ENCODE measurements at places on chromosomes 4 and X. TPM values are rescaled to one million over a fixed set of nuclear protein-coding genes. Genes with fewer than 3 reads are reported as not detected.

GRCh38 chr4:174494726-174495125, 27.6 kb downstream of the HPGD start:
- DNase-seq, result no peak

DNA sequence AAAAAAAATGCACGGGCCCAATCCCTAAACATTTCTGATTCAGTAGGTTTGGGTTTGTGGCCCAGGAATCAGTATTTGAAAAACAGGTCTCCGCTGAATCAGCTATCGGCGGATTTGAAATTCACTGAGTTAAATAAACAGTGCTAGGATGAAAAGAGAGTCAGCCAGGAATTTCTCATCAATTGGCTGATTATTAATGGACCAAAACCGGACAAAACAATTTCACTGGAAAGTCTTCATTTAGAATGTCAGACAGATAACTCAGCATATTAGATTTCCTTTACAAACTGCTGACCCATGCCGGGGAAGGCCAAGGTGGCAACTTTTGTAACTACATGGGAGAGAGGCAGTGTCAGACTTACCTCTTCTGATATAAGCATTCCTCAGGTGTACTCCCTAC, 99.4 kb upstream of the LSM6 start:
- no peak for DNase-seq

DNA sequence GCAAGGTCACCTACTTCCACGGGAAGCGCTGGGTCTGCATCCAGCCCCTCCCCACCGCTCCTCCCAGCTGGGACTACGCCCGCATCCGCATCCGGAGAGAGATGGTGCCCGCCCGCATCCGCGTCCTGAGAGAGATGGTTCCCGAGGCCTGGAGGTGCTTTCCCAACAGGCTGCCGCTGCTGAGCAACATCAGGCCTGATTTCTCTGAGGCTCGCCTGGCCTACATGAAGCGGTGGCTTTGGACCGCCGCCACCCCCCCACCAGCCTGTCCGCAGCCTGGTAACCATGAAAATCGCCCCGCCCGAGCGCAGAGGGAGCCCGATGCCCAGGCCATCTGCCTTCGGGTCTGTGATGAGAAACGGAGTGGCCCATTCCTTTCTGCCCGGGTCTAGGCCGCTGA, 18.1 kb downstream of the CLTRN start:
- no peak for DNase-seq

DNA sequence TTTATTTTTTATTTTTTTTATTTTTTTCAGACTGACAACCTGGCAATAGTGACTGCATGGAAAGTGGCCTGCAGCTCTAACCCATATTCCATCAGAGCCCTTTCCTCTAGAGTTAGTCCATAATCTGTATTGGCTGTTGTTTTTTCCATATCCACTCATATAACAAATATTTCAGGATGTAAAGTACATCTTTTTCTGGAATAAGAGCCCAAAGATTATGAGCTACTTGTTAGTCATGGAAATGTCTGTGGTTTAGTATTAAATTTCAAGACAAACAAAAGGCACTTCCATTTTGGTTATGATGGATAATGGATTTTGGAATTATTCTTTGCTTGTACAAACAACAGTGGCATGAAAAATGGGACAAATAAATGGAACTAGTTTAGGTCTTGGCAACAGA, 296.0 kb upstream of the HS3ST1 start:
- DNase-seq, result no peak

GRCh38 chr4:162010362-162010761, 153.4 kb downstream of the FSTL5 start:
- DNase-seq, result no peak

DNA sequence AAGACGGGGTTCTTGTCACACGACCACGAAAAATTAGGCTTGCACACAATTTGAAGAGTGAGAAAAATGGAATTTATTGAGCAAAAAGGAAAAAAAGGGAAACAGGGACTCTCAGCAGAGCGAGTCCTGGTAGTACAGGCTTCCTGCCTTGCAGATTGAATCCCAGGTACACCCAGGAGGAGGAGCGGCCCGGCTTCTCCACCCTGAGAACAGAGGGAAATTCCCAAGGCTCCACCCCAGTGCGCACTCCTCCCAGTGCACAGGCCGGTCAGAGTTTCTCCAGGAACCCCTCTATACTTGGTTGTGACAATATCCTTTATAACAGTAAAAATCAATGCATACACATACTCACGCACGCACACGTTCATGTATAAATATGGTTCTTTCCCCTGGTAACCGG, 22.0 kb downstream of the SLC4A4 start:
- DNase-seq, result no peak

- no peak for DNase-seq
These were observed 33.5 kb downstream of the CTBP1 start for GRCh38 chr4:1215141-1216075.

DNA sequence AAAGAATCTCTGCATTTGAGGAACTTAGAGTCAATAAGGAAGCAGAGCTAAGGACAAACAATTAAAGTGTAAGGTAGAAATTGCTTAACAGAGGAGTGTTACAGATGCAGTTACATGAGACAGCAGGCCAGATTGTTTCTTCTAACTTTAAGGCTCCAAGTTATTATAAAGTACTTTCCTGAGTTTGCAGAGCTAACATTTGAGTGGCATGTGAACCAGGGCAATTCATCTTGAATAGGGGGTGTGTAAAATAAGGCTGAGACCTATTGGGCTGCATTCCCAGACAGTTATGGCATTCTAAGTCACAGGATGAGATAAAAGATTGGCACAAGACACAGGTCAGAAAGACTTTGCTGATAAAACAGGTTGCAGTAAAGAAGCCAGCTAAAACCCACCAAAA, 7.6 kb upstream of the LNX1 start:
- DNase-seq, result no peak

- DNase-seq, result no peak
These were observed 76.7 kb downstream of the CLCN5 start for GRCh38 chrX:49999087-49999486.

- DNase-seq, result peak; percentile 75
These were observed at the start of gene GAB3 for GRCh38 chrX:154750301-154751202. GAB3 (minus strand) TSS chrX:154751077; CDS start chrX:154751025, 52 bp downstream.

DNA sequence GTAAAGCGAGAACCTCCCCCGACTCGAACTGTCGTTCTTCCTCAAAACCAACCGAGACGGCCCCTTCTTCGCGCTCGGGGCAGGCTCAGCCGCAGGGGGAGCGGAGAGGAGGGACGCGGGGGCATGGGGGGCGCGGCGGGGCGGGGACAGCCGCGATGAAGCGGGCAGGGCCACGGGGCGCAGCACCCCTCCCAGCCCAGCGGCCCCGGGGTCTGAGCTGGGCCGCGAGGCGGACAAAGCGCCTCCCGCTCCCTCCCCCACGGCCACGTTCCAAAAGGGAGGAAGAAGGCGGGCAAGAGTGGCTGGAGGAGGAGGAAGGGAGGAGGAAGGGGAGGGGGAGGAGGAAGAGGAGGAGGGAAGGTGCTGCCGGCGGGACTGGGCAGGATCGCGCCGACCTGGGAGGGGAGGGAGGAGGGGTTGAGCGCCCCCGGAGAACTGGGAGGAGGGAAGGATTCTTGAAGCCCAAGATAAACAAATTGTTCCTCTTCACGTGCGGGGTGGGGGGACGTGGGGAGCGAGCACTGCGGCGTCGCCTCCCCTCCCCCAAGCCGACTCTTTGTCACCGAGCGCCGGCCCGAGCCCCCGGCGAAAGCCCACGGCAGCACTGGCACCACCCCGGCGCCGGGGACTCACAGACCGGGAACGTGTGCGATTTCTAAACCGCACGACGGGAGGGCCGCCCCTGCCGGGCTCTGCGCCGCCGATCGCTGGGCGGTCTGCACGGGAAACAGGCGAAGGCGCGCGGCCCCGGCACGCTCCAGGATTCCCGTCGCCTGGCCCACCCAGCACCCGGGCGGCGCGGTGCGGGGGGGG, 2.9 kb downstream of the MAML3 start:
- DNase-seq, result no peak

RCHY1 gene
- total RNA-seq, result 40.6 TPM

ARAF gene
- total RNA-seq, result 84.7 TPM

APELA gene
- total RNA-seq, result not detected

MFAP3L gene
- total RNA-seq, result 0.95 TPM

CLIC2 gene
- total RNA-seq, result not detected

UGDH gene
- 39.5 TPM for total RNA-seq
